ENCODE measurements at places on chromosomes 3 and 15.

GRCh38 chr3:189237526-189237925, 65.8 kb downstream of the TPRG1 start:
- peak; percentile 25 for DNase-seq

GRCh38 chr15:77144026-77144425, 73.1 kb upstream of the TSPAN3 start:
- DNase-seq = no peak

DNA sequence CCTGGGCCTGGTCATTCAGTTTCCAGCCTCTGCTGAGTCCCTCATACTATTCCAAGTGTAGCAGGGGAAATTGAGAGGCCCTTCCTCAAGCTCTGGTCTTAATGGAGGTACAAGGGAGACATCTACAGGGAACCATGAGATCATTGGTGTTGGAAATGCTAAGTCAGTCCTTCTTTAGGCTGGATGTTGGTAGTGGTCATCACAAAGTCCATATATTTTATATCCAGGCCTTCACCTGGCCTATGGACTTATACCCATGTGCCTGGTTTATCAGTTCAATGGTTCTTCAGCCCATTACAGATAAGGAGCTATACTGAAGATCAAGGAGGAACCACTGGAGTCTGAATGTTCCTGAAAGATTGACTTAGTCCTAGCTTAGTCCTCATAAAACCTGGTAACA, 135.0 kb downstream of the STAG1 start:
- no peak for DNase-seq

- no peak for DNase-seq
Measured at GRCh38 chr3:148229107-148229506, 468.6 kb upstream of the AGTR1 start.

- no peak for DNase-seq
Measured at GRCh38 chr15:62799919-62800318, 242.6 kb upstream of the TPM1 start.

- DNase-seq = no peak
Measured at GRCh38 chr3:69178838-69179739, 56.7 kb upstream of the LMOD3 start.

DNA sequence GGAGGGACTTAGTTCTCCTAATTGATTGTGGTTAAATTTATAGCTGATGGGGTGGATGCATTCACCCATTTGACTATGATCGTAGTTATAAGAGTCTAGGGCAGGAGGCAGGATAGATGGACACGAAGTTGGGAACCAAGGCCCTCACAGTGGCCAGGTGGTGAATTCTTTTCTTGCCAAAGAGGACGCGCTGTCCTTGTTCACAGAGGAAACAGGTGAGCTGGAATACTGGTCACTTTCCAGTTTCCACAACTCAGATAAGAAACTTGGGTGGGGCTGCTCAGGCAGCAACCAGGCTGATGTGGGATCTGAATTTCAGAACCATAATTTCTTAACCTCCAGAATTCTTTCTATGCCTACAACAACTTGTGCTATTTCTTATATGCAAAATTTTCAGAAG, 34.0 kb upstream of the ICE2 start:
- no peak for DNase-seq

DNA sequence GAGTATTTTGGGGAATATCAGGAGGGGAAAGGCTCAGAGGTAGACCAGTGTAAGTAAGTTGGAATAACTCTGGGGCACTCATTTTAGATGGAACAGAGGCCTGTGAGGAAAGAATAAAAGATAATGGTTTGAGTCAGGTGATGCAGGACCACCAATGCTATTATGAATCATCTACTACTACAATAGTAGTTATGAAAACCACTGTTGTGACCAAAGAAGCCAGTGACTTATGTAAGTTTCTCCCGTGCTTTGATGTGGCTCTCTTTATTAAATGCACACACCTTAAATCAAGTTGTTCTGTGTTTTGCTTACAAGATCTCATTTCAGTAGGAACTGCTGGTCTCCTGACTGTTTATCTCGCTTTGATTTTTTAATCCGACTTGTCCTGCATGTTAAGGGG, 13.1 kb upstream of the GUCA1C start:
- no peak for DNase-seq

GRCh38 chr3:50510325-50510724, 6.9 kb upstream of the CACNA2D2 start:
- DNase-seq = no peak

- no peak for DNase-seq
Measured at GRCh38 chr3:128351546-128351945, 115.1 kb downstream of the DNAJB8 start.

DNA sequence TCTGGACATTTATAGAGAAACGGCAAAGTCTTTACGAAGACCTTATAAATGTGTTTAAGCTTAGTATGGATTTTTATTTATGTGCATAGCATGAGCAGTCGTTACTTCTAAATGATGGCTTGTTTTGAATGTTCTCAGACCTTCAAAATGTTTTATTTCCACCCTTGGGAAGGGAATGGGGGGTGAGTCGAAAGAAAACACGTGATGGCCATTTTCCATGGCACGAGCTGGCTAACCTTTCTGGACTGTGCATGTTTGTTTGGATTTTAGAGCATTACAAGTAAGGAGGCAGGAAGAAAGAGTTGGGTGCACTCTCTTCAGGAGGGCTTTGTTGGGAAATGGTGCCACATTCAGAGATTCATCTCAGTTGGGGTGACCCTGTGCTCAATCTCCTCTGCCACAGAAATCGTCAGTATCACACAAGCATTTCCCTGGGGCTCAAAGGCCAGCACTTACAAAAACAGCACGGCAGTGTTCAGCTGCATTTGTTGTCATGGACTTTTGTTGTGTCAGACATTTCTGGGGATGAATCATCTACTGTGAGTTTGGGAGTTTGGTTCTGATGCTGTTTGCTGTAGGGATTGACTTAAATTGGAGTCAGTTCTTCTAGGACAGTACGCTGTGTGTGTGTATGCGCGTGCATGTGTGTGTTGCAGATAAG, 52.3 kb upstream of the ADAMTS9 start:
- DNase-seq = peak; percentile 21

DNA sequence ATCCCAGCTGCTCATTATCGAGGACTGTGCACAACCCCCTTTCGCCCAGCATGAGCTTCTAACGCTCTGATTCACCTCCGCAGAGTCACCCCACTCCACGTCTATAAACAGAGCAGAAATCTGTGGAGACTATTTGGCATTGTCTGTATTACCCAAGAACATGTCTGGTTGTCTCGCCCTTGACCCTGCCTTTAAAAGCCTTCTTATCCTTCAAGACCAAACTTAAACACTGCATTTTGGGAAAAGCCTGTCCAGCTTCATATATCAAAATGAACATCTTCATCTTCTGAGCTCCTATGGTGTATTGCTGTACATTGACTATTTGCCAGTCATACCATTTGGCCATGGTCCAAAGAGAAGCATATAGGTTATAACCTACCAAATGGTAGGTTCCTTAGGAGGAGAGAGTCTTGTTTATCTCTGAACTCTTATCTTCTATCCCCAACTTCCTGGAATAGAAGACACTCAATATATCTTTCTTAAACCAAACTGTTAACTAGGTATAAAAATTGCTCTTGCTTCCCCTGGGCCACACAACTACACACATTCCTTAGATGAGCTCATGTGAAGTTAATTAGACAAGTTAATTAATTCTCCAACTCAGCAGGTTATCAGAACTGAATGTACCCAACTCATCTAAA, 90.1 kb downstream of the FBN1 start:
- peak; percentile 93 for DNase-seq

DNA sequence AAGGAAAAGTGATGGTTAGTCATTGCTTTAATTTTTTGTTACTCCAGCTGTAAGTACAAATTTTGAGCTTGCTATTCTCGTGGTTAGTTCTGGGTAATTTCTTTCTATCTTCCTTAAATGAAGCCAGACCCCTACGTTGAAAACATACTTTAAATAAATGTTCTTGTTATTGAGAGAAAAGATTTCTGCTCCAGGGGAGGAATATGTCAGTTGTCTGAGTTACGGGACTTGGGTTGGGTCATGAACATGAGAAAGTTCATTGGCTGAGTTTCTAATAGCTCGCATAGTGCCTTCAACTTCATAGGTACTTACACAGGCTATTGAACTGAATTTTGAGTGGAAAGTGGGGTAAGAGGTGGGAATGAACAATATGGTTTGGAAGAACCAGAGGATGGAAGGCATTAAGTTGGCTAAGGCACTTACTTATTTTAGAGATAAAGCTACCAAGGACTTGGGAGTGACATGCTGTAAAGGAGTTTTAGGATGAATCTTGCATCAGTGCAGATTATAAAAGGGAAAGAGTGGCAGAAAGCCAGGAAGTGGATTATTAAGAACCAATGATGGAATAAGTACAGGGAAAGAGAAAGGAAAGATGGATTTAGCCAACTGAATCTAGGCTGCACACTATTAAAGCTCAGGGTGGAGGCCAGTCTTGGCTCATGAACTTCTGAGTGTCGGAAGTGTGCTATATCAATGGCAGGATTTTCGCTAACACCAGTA, 1.4 kb downstream of the RPSA start:
- DNase-seq = peak; percentile 23
